ENCODE measurements at places on chromosomes 7 and 10.

DNA sequence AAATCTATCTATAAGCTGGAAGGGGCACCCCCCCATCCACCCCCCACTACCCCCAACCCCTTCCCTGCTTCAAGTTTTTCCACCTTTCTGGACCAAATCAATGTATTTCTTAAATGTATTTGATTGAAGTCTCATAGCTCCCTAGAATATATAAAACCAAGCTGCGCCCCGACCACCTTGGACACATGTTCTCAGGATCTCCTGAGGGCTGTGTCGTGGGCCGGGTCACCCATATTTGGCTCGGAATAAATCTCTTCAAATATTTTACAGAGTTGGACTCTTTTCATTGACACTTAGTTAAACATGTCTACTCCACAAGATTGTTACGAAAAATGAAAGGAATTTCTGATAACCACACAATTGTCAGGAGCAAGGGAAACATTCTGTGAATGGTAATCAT is 215.6 kb downstream of the ADARB2 start:
- DNase-seq, result no peak

- no peak for DNase-seq
Observed at GRCh38 chr10:63145782-63146181, 12.7 kb downstream of the NRBF2 start.

DNA sequence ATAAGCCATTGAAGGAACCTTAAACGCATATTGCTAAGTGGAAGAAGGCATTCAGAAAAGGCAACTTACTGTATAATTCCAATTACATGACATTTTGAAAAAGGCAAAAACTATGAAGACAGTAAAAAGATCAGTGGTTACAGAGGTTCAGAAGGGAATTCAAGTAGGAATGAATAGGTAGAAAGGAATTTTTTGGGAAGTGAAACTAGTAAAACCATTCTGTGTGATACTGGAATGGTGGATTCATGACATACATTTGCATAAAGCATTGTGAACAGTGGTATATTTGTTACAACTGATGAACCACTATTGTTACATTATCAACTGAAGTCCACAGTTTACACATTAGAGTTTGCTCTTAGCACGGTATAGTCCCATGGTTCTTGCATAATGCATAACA is 114.2 kb upstream of the GPR22 start:
- no peak for DNase-seq

- DNase-seq, result no peak
Observed at GRCh38 chr10:44017483-44018145, 367.3 kb downstream of the CXCL12 start.

- no peak for DNase-seq
Observed at GRCh38 chr10:110409926-110410325, 87.8 kb upstream of the DUSP5 start.

- no peak for DNase-seq
Observed at GRCh38 chr10:116744163-116744753, 1.9 kb upstream of the HSPA12A start.
